ENCODE measurements at places on chromosomes 4 and X.

GRCh38 chr4:40514497-40514951, 115.1 kb downstream of the RBM47 start:
- DNase-seq: no peak

- DNase-seq: no peak
Measured at GRCh38 chr4:101953949-101954348, 163.4 kb downstream of the BANK1 start.

DNA sequence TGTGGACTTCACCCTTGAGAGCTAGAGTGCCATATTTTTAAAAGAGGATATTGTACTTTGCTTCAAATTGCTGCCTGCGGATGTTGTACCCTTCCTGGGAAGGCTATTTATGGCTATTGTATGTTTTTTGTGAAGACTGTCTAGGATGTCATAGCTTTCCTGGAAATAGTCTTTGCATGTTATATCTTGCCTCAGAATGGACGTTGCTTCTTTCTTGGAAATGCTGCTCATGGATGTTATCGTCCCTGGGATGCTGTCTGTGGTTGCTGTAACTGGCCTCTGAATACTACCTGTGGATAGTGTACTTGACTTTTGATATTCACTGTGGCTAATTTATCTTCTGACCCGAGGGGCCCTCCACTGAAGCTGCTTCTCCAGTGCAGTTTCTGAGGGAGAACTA, 146.8 kb downstream of the ENOX2 start:
- no peak for DNase-seq

- DNase-seq: no peak
Measured at GRCh38 chr4:166594326-166594946, 639.9 kb downstream of the SPOCK3 start.

DNA sequence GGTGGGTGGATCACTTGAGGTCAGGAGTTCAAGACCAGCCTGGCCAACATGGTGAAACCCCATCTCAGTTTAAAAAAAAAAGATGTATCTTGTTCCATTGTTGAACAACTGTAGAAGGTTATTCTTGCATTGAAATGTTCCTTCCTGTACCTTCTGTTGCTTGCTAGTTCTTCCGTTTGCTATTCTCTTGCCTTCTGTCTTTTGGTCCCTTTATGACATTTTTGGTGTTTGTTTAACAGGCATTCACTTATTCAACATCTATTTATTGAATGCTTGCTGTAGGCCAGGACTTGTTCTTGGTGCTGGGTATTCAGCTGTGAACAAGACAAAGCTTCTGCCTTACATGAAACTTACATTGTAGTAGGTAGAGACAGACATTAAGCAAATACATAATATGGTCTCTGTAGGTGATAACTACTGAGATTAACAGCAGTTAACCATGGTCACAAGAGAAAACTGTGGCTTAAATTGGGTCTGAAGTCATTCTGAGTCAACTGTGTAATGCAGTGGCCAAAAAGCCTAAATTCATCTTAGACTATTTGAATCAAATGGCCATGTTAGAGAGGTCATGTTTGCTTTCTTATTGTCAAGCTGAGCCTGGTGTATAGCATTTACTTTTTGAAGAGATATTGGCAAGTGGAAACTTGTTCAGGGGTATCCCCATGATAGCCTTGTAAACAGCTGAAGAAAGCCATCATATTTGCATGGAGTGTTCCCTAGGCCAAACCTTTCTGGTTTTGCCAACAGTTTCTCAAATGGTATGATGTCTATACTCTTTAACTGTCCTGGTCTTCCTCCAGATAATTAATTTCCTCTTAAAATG, 35.6 kb downstream of the GAB1 start:
- DNase-seq: no peak

GRCh38 chrX:703466-703865, 72.9 kb downstream of the SHOX start:
- DNase-seq: no peak

DNA sequence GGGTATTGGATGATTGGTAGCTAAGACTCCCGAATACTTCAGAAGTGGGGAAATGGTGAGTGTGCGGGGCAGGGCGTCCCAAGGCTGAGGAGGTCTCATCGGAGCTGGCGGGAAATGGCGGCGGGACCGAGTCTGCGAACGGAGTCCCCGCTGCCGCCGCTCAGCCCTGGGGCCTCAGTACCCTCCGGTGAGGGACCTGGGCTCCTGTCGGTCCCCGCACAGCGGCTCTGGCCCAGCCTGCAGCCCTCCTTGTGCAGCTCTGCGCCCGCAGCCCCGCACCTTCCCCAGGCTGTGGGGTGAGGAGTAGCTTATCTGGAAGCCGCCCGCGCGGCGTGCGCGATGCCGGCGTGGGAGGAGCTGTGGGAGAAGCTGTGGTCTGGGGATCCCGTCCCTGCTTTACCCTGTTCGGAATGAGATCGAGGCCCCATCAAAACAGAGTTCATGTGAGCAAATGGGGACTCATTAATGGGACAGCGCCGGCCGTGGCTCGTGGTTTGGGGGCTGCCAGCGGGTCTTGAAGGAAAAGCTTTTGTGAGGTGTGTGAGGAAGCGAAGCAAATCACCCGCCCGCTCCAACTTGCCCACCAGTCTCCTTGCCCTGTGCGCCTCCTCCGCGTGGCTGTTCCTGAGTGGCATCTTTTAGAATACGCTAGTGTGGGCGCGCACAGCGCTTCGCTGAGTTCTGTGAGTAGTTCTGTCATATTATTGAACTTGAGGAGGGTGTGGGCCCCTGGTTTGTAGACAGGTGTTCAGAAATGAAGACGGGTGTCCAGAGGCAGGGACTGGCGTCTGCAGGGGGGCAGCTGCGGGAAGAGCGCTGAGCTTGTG, 531 bp downstream of the ZNF141 start:
- DNase-seq: peak; percentile 72

GRCh38 chr4:83658806-83659205, 122.9 kb downstream of the GPAT3 start:
- no peak for DNase-seq

GRCh38 chr4:42683393-42683792, 26.5 kb upstream of the ATP8A1 start:
- DNase-seq: no peak

DNA sequence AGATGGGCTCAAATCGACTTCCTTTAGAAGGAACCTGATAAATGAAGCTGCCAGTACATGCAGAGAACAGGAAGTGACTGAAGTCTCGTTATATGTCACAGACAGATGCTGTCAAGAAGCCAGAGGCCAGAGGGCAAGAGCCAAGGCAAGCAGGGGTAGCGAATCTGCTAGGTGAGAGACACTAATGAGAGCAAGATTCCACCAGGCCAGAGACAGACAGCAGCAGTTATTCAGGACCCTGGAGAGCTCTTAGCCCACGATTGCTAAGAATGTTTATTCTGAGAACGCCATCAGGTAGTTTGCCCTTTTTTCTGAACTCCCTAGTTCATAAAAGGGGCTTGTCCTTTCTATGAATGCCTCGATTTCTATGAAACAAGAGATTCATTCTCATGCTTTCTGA, 73.7 kb downstream of the BEND2 start:
- peak; percentile 14 for DNase-seq

DNA sequence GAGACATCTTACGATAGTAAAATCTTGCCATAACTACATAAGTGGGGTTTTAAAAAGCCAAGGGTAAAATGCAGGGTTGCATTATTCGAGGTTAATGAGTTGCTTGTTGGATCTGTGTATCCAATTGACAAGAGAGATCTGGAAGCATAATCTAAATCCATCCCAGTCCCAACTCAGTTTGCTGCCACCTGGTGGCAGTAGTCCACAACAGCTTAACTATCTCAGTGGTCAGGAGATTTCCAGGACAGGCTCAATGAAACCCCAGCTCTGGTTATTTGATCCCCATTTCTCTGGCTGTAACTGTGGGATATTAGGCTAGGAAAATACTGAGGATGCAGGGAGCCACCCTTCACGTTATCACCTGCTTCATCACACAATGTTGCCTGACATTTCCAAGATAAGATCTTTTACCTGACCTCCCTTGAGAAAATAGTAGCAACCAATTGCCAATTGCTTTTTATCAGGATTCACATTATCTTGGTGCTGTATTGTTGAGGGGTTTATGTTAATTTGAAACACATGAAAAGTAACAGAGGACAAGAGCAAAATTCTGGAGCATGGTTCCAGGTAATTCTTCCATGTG, 88.2 kb upstream of the TNIP3 start:
- peak; percentile 66 for DNase-seq

GRCh38 chrX:51860679-51861078, 32.7 kb upstream of the MAGED1 start:
- no peak for DNase-seq

Measured in activated CD4-positive, alpha-beta T cell treated with anti-CD3 and anti-CD28 coated beads for 48 hours (primary cell).